ENCODE measurements at places on chromosomes 11 and 22.

GRCh38 chr11:131928992-131929391, 558.6 kb downstream of the NTM start:
- DNase-seq: no peak

DNA sequence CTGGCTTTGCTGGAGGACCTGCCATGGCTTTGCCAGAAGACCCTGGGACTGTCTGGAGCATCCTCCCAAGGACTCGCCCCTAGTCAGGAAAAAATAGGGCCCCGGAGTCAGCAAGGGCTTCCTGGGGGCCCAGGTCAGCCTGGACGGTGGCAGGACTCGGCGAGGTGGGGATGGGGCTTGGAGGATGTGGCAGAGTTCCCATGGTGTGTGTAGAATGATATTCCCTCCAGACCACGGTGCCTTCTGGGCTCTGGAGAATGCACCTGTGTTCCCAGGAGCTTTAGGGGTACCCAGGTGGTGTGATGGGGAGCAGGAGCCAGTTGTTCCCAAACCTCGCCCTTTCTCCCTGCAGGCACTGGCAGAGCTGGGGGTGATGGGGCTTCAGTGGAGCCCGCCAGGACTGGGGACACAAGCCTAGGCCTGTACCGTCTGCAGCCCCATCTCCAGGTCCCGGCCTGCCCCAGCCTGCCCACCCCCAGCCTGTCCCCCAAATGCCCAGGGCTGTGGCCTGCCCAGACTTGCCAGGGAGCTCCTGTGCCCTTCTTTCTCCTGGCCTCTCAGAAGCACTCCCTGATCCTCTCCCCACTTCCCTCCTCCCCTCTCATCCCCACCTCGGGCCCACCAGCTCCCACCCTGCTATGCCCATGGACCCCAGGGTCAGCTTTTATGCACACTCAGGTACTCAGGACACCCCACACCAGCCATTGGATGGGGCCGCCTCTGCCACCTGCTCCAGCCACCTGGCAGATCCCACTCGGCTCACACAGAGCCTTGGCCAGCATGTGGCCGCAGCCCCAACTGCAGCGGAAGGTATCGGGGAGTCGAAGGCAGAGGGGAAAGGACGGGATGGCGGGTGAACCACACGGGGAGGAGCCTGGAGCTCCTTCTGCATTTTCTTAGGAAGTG, 82.1 kb downstream of the CDKN1C start:
- no peak for DNase-seq

GRCh38 chr11:88603091-88603867, 265.7 kb upstream of the CTSC start:
- no peak for DNase-seq

DNA sequence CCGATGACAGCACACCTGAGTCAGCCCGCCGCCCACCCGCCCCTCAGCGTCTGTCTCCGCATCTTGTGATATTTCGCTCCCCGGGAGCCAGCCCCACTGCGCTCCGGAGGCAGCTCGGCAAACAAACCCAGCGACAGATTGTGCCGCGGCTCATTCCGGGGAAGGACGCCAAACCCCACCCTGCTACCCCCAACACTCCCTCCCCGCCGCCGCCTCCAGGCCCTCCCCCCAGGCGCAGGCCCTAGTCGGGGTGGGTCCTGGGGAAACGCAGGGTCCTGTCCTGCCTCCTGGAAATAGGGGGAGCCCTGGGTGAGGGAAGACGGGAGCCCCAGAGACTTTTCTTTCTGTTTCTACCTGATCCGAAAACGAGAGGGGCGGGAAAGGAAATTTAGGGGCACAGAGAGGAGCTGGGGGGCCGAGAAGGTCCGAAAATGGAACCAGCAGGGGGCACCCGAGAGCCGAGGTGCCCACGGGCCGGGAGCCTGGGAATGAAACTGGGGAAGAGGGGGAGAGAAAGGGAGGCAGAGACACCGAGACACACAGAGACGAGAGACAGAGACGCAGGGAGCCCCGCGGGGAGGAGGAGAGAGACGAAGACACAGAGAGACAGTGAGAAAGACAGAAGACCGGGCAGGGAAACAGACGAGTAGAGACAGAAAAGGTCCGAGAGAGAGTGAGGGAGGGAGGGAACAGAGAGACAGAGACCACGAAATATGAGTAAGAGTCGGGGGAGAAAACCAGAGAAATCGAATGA, 1.7 kb upstream of the RTN4RL2 start:
- peak; percentile 73 for DNase-seq

DNA sequence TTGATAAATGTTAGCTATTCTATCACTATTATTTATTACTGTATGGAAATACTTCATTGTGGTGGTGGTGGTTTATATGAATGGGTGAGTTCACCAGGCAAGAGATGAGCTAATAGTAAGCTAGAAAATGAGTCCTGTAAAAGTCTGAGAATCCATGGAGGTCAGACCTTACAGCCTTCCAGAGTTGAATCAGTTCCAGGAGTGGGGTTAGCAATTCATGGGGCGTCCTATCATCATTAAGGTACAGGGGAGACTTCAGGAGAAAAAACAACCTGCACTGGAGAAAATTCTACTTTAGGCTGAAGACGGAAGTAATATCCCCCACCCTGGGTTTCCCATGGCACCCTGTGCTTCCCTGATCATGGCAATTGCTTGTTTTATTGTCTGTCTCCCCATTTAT, 6.5 kb downstream of the SYT13 start:
- no peak for DNase-seq

GRCh38 chr11:71381781-71382505, 66.2 kb downstream of the DHCR7 start:
- no peak for DNase-seq

DNA sequence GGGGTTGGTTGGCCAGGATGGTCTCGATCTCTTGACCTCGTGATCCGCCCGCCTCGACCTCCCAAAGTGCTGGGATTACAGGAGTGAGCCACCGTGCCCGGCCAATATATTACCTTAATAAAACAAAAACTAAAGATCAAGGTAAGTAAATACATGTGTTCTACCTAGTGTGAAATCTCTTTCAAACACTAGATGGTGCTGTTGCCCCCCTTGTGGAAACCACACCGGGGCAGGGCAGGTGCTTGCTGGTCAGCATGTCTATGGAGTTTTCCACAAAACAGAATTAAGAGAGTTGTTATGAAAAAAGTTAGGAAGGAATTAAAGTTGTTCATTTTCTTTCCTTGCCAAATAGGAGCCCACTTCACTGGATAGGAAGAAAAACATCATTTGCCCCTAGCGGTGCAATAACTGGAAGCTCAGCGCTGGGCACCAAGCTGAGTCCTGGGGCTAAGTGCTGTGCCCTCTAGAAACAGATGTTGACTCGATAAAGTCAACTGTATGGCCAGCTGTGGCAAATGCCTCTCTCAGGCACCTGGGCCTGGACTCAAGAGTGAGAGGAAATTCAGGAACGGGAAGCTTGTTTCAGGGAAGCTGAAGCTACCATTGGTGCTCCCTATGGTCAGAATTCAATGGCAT, 6.3 kb upstream of the KCNJ5 start:
- DNase-seq: peak; percentile 48

DNA sequence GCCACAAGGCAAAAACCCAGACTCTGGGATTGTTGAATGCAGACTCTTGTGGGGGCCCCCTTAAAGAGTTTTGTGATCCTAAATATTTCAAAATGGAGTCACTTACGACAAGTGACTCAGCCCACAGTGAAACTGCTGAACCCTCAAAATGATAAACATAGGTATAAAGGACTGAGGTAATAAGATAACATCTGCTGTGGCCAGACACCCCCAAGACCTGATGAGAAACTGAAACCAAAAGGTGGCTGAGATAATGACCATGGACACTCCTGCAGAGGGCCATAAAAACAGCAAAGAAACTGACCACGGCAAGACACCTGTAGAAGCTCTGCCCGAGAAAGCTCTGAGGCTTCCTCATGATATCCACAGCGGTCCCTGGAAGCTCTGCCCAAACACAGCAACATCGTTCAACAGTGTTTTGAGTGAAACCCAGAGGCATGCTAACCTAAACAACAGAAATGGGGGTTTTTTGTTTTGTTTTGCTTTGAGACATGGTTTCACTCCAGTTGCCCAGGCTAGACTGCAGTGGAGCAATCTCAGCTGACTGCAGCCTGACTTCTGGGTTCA, 1.6 kb upstream of the PLAAT4 start:
- DNase-seq: no peak

- peak; percentile 26 for DNase-seq
Measured at GRCh38 chr11:62710001-62710345, 2.5 kb downstream of the GNG3 start.

DNA sequence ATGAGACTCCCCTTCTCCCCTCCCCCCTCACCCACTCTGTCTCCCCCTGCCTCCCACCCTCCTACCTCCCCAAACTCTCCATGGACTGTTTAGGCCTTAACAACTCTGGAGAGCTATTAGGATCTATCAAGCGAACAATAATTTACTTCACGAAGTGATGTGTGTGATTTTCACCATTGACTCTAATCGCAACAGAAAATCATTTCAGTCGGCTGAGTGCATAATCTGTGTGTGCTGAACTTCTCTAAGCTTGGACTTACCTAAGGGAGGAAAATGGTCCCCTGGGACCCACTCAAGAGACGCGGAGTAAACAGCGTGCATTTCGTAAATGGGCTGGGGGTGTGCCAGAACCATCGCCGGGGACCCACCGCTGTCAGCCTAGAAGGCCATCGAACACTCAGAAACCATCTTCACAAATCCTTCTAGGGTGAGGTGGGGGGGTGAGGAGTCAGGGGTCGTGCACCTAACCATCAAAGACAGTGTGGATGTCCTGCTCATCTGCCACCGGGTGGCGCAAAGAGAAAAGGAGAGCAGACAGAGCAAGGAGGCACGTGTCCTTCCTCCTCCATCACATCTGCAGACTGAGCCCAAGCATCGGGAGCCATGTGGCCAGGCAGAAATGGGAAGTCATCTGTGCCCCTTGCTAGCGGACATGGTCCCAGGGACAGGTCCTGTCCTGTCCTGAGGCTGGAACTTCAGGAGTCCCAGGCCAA, 62.1 kb upstream of the NUP50 start:
- DNase-seq: no peak

DNA sequence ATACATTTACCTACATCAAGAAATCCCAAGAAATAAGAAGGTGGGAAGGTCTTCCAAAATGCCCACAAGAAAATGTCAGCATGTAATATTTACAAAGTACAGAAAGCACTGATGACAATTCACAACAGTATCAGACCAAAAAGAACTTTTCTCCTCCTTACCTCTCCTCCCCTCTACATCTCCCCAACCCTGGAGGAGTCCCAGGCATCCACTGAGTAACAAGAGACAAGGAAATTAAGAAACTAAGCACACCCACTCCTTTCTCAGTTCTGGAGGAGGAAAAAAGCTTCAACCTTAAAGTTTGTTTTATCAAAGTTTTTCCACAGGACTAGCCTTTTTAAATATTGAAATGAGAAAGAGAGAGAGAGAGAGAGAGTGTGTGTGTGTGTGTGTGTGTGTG, 2.0 kb upstream of the SERGEF start:
- no peak for DNase-seq

GRCh38 chr22:46574993-46575910, 37.8 kb upstream of the CELSR1 start:
- no peak for DNase-seq

DNA sequence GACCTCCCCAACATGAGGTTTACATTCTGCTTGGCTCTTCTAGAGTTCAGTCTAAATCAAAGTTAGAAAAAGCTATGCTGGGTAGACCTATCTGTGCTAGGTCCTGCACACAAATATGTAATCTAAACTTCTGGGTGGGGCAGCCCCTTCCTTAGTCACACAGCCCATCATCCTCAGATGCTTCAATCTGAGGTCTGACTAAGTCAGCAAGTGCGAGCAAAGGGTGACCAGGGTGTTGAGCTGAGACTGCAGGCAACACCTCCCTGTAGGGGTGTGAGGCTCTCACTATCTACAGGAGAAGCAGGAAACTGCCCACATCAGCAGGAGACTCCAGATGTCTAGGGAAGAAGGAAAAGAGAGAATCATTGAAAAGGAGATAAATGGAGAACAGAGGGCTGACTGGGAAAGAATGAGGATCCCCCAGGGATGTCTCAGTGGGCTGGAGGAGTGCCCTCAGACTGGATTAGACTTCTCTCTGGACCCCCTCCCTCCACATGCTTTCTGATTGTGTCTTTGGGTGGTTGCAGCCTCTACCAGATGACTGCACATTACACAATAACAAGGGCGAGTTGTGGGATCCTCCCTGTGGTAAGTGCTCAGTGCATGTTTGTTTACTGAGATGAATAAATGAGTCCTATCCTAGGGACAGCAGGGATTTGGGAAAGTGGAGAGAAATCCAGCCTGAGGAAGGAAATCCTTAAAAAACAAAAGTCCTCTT, 266.2 kb upstream of the PLET1 start:
- no peak for DNase-seq

GRCh38 chr11:86089659-86090058, 20.8 kb upstream of the PICALM start:
- no peak for DNase-seq

- no peak for DNase-seq
Measured at GRCh38 chr11:119635041-119635740, 93.8 kb downstream of the NECTIN1 start.

- no peak for DNase-seq
Measured at GRCh38 chr11:37512156-37512780, 914.2 kb upstream of the RAG2 start.

DNA sequence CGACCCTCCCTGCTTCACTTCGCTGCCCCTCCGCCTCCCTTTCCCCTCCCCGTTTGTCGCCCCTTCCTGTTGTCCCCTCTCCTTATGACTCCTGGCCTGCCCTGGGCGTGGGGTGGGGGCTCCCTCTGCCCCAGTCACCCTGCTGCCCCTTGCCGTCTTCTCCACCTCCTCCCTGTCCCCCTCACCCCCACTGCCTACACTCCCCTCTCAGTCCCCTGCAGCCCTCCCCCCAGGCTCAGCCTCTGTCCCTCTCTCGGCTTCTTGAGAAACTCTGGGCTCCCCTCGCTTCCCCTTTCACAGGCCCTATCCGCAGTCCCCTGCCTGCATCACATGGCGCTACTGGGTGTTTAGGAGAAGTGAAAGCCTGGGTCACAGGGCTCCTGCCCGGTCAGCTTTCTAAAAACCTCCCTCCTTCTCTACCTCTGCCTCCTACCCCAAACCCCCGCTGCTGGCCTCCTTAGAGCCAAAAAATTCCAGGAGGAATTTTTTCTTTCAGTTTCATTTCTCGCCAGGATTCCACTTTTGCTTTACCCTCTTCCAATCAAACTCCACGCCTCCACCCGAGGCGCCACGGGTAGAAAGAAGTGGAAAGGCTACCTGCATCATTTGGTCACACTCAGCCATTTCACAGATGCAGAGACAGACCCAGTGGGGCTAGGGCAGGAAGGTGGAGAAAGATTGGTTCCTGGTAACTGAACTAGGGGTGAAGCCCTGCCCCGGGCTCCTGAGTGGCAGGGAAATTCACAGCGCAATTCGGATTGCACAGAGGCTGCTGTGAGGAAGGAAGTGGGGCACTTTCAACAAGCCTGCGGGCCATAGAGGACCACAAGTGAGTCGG, at the start of gene SLC15A3:
TSS of gene SLC15A3 (minus strand) at position 273 of the 838 bp plus-strand sequence. CDS start 625 bp downstream, outside the sequence.
- no peak for DNase-seq

All from activated T-cell treated with anti-CD3 and anti-CD28 coated beads for 4 hours (primary cell).